Uterus (tissue), 4 donors: ENCODE measurements at places on chromosomes 12 and 14. TPM values are rescaled to one million over a fixed set of nuclear protein-coding genes. Genes with fewer than 3 reads are reported as not detected.
A peak's percentile ranks its signal among the peaks of the same experiment; 100 is the strongest.

The CRACR2A gene
- 0.88 TPM for total RNA-seq

The PROX2 gene
- total RNA-seq = not detected

The RASSF9 gene
- 17.8 TPM for total RNA-seq

The TAS2R8 gene
- total RNA-seq = not detected

The CCDC184 gene
- not detected for total RNA-seq

The OR10A7 gene
- total RNA-seq = not detected

The OR10G2 gene
- total RNA-seq = not detected

The AKAP3 gene
- not detected for total RNA-seq

The PLBD1 gene
- 11.5 TPM for total RNA-seq

The CISTR gene
- not detected for total RNA-seq

The TAS2R20 gene
- 2.4 TPM for total RNA-seq

DNA sequence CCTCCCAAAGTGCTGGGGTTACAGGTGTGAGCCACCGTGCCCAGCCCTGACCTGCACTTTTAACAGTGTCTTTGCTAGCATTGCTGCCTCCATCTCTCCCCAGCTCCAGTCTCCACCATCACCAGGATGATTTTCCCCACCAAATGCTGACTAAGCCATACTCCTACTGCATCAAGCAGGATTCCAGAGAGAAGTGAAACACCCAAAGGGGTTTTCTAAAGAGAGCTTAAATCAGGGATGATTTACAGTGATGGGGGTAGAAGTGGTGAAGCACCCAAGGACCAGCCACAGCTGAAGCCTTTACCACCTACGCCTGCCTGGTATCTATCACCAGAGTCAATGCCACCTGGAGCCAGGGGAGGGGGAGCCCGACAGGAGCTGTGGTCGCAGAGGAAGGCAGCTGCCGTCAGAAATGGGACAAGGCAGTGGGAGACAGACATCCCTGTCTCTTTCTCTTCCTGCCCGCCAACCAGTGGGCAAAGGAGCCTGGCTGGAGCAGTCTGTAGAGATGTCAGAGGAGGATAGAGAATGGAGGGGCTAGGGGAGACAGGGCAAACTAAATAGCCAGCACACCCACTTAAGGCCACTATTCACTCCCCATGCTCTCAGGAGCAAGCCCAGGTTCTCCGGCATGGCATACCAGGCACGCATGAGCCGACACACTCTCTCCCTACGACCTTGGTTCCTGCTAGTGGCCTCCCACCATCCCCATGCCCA lies 22.4 kb upstream of the CD9 start:
- H3K27me3 ChIP-seq = no peaks in the 10 kb centered on the region
- H3K4me3 ChIP-seq = no peak overlapping the region
- H3K27ac ChIP-seq = no peak overlapping the region
- H3K36me3 ChIP-seq = no peaks in the 10 kb centered on the region
- no peak for DNase-seq

- no peak for DNase-seq
- H3K36me3 ChIP-seq = no peaks in the 10 kb centered on the region
- H3K27me3 ChIP-seq = no peaks in the 10 kb centered on the region
Measured at GRCh38 chr12:108345716-108346633, 6.9 kb upstream of the CMKLR1 start.

DNA sequence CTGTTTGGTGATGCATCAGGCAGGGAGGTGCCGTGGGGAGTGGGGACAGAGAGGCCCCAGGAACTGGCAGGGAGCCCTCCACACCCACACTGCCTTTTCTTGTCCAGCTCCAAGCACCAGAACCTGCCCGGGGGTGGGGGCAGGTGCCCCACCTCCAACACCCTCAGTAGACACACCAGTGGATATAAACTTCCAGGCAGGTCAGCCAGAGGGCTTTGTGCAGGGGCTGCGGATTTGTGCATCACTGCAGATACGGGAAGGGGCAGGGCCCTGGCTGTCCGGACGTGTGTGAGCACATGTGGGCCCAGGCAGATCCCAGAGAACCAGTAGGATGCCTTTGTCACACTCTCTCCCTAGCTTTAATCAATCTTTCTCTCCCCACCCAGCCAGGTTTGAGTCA lies 1.3 kb upstream of the TGM1 start:
- no peaks in the 10 kb centered on the region for H3K27me3 ChIP-seq
- H3K4me1 ChIP-seq = no peaks in the 10 kb centered on the region
- H3K27ac ChIP-seq = no peak overlapping the region
- DNase-seq = no peak
- H3K36me3 ChIP-seq = no peaks in the 10 kb centered on the region

- H3K4me3 ChIP-seq = peak overlapping the region; percentile 99
- H3K36me3 ChIP-seq = no peaks in the 10 kb centered on the region
- peak overlapping the region; percentile 98 for H3K27ac ChIP-seq
- H3K4me1 ChIP-seq = no peaks in the 10 kb centered on the region
Measured at GRCh38 chr14:96362071-96362964, 823 bp downstream of the ATG2B start.

DNA sequence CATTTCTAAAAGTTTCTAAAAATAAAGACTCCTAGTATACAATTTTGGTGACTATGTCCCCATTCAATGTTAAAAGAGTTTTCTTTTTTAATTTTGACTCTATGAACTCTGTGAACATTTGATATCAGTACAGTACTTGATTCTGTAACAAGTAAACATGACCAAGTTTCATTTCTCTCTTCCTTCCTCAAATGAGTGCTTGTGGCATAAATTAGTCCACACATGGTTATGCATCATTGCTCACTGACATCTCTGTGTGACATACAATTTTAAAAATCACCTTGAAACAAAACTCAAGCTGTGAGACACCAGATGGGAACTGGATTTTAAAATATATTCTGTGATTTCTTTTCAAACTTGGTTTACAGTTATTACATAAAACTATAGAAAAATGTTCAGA lies 253.9 kb upstream of the MDGA2 start:
- no peak overlapping the region for H3K4me3 ChIP-seq
- H3K4me1 ChIP-seq = no peaks in the 10 kb centered on the region
- no peaks in the 10 kb centered on the region for H3K27me3 ChIP-seq
- no peak overlapping the region for H3K27ac ChIP-seq
- DNase-seq = no peak

DNA sequence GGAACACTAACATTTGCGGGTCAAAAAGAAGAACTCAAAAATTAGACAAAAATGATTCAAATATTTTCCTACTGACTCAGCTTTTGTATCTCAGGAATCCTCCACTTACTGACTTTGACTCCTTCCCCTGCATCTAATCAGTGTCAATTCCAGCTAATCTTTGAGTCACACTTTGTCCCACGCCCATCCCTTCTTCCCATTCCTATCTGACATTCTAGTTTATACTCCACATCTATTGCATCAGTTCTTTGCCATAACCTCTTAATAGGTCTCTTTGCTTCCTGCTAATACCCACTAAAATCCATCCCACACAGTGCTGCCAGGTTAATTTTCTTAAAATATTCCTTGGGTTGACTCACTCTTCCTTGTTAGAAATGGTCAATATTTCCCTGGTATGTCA lies 19.1 kb downstream of the BBS10 start:
- H3K27ac ChIP-seq = no peak overlapping the region
- DNase-seq = no peak
- H3K4me1 ChIP-seq = no peaks in the 10 kb centered on the region
- H3K36me3 ChIP-seq = no peaks in the 10 kb centered on the region
- no peak overlapping the region for H3K4me3 ChIP-seq

DNA sequence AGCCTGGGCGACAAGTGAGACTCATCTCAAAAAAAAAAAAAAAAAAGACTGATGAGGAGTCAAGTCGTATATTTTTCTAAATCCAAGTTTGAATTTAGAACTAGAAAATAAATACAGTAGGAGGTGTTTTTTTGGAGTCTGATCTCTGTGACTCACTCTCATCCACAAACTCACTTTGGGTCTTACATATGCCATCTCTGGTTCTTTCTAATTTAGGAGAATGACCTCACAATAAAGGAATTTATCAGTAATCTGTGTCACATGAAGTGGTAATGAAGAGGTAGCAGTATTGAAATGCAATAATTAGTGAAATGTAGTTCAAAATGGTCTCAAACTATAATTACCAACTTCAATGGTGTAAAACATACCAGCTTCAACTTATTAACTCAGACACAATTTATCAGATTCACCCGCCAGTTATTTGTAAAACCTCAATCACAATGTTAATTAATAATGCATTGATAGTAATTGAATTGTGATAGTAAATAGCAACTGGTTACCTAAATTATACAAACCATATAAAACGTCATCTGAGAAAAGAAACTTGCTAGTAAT lies 4.4 kb upstream of the CFL2 start:
- H3K4me3 ChIP-seq = no peak overlapping the region
- H3K27ac ChIP-seq = no peak overlapping the region
- DNase-seq = no peak
- H3K4me1 ChIP-seq = no peaks in the 10 kb centered on the region
- no peaks in the 10 kb centered on the region for H3K36me3 ChIP-seq

DNA sequence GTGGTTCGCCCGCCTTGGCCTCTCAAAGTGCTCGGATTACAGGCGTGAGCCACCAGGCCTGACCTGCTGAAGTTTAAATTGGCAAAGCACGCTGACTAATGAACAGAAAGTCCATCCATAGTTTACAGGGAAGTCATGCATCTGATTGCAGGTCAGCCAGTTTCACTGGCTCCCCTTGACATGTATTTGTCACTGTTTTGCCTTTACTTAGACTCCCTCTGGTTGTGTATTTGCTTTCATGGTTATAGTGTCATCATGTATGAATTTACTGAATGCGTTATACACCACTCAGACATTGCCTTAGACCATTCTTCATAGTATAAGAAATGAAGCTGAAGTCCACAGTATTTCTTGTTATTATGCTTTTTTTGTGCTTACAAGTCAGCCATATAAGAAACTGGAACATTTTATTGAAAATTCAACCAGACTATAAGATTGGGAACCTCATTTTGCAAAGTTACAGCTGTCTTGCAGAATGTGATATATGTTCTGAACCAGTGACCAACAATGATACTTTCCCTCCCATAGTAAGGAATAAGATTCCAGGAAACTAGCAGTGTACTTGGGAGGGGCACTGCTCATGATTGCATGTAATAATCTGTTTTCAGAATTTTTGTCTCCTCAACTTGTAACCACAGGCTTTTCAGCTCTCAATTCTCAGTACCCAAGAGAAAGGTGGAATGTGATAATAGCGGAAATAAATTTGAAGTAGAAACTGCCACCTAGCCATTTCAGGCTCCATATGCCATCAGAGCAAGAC lies 51.9 kb upstream of the ATF7IP start:
- no peaks in the 10 kb centered on the region for H3K4me1 ChIP-seq
- H3K36me3 ChIP-seq = no peaks in the 10 kb centered on the region
- no peak overlapping the region for H3K4me3 ChIP-seq
- H3K27me3 ChIP-seq = no peaks in the 10 kb centered on the region

DNA sequence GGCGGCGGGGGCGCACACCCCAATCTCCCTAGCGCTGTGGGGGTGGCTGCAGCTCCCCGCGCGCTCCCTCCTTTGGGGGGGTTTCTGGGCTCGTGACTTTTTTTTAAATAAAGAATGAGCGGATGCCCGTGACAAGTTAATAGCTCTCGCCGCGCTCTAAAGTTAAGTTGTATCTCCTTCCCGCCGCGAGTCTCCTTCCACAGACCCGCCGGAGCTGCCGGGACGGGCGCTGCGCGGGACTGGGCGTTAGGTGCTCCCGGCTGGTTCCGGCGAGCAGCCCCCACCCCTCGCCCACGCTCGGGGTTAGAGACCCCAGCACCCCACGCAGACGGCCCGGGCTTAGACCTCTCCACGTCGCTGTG lies 82.6 kb upstream of the HMGA2 start:
- no peaks in the 10 kb centered on the region for H3K4me1 ChIP-seq
- no peak overlapping the region for H3K27ac ChIP-seq
- peak; percentile 17 for DNase-seq
- H3K4me3 ChIP-seq = peak overlapping the region; percentile 53
- H3K27me3 ChIP-seq = no peaks in the 10 kb centered on the region
- no peaks in the 10 kb centered on the region for H3K36me3 ChIP-seq

GRCh38 chr14:81132468-81132867 lies 88.3 kb downstream of the GTF2A1 start:
- H3K4me1 ChIP-seq = no peaks in the 10 kb centered on the region
- no peak overlapping the region for H3K27ac ChIP-seq
- H3K36me3 ChIP-seq = no peaks in the 10 kb centered on the region

DNA sequence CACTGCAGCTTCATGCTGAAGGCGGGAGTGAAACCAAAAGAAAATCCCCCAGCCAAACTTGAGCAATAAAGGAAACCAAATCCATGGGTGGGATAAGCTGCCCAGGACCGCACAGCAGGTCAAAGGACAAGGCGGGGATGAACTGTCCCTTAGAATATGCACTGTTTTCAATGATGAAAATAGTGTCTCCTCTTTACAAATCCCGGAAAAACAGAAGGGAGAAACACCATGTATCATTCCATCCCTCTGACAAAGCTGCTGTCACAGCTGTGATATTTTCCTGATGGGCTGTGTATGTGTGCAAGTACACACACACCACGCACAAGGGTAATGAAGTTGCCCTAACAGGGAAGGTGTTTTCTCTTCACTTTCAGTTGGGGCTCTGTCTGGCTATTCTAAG lies 70.3 kb downstream of the ACTN1 start:
- no peak overlapping the region for H3K4me3 ChIP-seq
- H3K27me3 ChIP-seq = no peaks in the 10 kb centered on the region
- DNase-seq = no peak
- H3K27ac ChIP-seq = peak overlapping the region; percentile 35
- no peaks in the 10 kb centered on the region for H3K36me3 ChIP-seq

DNA sequence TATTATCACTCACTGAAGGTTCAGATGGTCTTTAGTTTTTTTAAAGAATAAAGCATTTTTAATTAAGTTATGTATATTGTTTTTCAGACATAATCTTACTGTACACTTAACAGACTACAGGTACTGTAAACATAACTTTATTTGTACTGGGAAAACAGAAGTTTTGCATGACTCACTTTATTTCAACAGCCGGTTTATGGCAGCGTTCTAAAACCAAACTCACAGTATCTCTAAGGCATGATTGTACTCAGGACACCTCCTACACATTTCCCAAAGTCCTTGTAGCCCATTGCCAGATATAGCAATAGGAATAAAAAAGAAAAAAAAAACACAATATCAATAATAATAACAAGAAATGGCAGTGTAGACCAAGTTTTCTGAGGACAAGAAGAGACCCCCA lies 1341.4 kb downstream of the FSCB start:
- no peak for DNase-seq
- H3K36me3 ChIP-seq = no peaks in the 10 kb centered on the region
- no peaks in the 10 kb centered on the region for H3K4me1 ChIP-seq
- H3K27ac ChIP-seq = no peak overlapping the region

- no peaks in the 10 kb centered on the region for H3K36me3 ChIP-seq
- DNase-seq = no peak
- no peak overlapping the region for H3K4me3 ChIP-seq
- H3K4me1 ChIP-seq = no peaks in the 10 kb centered on the region
- no peaks in the 10 kb centered on the region for H3K27me3 ChIP-seq
Measured at GRCh38 chr14:73477618-73478266, 13.0 kb upstream of the RIOX1 start.

GRCh38 chr12:121866331-121866730 lies 7.7 kb upstream of the HPD start:
- H3K4me1 ChIP-seq = no peaks in the 10 kb centered on the region
- H3K27ac ChIP-seq = no peak overlapping the region
- H3K27me3 ChIP-seq = no peaks in the 10 kb centered on the region
- no peak for DNase-seq
- no peaks in the 10 kb centered on the region for H3K36me3 ChIP-seq

GRCh38 chr12:130832561-130833209 lies 6.4 kb downstream of the STX2 start:
- no peak overlapping the region for H3K4me3 ChIP-seq
- DNase-seq = no peak
- H3K27ac ChIP-seq = no peak overlapping the region
- no peaks in the 10 kb centered on the region for H3K36me3 ChIP-seq
- H3K27me3 ChIP-seq = no peaks in the 10 kb centered on the region
- H3K4me1 ChIP-seq = no peaks in the 10 kb centered on the region
